NCI-H2029 (cell line): ENCODE measurements at places on chromosomes 13 and 19.
A peak's percentile ranks its signal among the peaks of the same experiment; 100 is the strongest.

GRCh38 chr13:47708386-47708785 lies 292.7 kb downstream of the SUCLA2 start:
- DNase-seq = no peak

GRCh38 chr13:21522130-21522529 lies 63.0 kb upstream of the ZDHHC20 start:
- no peak for DNase-seq

- no peak for DNase-seq
Measured at GRCh38 chr19:31910224-31910623, 435.2 kb upstream of the ZNF507 start.

DNA sequence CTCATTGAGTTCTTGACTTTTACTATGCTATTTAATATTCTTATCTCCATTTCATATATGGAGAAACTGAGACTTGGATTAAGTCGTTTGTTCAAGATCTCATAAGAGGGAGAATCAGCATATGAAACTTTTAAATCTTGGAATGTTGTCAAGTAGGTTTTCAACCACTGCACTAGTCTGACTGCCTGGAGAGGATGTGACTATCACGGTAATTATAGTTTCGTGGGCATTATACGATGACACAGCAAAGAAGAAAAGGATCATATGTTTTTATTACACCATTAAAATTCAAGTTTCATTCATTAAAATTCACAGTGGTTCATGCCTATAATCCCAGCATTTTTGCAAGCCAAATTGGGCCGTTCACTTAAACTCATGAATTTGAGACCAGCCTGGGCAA lies 555.2 kb downstream of the SLITRK1 start:
- no peak for DNase-seq

DNA sequence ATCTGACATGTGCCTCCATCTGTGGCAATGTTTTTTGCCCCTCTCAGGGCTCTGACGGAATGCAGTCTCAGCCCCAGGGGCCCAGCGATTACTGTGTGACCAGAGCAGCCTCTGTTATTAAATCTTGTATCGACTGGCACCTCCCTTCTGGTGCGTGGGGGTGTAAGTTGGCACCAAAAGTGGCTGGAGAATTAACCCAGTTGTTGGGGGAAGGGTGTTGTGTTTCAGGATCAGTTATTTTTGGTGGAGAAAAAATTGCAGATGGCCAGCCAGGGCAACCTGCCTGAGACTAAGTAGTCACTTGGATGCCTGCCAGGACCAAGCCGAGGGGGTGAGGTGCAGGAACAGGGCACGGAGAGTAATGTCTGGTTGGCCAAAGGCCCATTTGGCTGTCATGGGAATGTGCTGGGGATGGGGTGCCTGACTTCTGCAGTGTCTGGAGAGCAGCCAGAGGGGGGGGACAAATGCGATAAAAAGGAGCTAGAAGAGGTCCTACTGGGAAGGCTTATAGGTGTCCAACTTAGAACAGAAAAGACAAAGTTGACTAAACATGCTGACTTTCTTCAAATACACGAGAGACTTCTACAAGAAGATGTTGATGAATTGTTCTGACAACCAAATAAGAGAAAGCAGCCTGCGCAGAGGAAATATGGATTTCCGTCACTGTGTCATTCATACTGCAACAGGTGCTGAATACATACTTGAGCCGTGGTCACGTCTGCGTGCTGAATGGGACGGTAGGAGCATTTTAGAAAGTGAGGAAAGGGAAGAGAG lies 69.8 kb downstream of the SIAH3 start:
- peak; percentile 70 for DNase-seq

- no peak for DNase-seq
Measured at GRCh38 chr13:44622261-44622660, 46.1 kb upstream of the TSC22D1 start.

DNA sequence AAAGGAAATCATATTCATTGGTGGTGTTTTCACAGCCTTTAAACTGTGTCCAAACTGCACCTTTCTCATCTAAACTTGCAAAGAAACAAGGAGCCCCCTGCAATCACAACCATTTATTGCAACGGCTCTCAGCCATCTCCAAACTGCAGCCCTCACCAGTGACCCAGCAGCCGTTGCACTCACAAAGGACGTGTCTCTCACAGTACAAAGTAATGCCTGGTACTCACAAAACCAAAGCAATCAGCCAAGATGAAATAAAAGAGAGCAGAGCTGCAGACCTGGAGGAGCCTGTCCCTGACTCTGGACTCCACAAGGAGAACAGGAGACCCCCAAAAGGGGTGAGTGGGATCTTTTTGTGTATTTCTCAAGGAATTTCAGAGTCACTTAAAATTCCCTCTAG lies 20.2 kb upstream of the CEACAM21 start:
- no peak for DNase-seq

DNA sequence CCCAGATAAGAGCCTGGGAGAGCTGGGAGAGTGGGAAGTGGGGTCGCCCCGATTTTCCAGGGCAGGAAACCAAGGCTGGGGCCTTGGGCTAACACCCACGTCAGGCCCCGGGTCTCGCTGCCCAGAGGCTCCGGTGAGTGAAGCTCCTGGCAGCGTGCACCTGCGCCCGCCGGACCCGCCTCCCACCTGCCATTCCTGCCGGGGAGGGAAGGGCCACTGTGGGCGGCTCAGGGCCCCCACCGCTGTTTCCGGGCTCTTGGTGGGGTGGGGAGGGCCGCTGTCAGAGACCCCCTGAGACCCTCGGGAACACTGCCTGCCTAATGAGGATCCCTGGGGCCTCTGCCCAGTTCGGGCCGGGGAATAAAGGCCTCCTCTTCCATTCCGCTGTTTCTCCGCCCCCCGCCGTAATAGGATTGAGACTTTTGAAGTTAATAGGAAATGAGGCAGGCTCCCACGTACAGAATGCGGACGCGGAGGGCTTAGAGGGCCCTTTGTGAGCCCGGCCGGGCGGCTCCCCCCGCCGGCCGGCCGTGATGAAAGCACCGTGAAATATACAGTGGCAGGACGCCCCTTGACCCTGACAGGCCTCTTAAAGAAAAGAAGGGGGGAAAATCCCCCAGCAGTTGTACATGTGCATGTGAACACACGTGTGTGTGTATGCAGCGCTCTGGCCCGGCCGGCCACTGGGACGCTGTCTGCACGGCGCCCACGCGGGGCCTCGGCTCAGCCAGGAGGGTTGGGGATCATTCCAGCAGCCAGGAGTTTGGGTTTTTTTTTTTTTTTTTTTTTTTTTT lies 33.2 kb downstream of the EFNA2 start:
- no peak for DNase-seq
